ENCODE measurements at places on chromosomes 2 and 18.

DNA sequence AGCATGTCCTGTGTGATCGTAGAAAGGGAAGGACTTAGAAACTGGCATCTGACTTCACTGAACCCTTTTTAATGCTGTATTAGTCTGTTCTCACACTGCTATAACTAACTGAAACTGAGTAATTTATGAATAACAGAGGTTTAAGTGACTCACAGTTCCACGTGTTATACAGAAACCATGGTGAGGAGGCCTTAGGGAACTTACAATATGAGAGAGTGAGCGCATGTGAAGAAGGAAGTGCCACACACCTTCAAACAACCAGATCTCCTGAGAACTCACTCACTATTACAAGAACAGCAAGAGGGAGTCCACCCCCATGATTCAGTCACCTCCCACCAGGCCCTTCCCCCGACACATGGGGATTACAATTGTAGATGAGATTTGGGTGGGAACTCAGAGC is 811.3 kb downstream of the CPS1 start:
- no peak for DNase-seq

DNA sequence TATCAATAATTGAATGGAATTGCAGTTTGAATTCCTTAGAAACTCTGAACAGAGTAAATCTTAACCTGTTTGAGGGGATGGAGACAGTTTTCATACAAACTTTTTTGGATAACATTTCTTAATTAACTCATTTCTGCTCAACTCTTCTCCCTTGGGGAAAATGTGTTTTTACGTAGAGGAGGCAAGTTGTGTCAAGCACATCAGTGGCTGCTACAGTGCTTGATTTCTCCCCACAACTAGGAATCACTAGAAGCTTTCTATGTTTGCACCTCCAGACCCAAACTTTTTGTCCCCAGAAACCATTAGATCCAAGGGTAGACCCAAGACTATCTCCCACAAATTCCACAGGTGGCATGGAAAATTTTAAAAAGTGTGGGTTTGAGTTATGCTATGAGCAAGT is 658.9 kb upstream of the FSHR start:
- DNase-seq = no peak

GRCh38 chr18:5604778-5605177 is 61.0 kb upstream of the EPB41L3 start:
- no peak for DNase-seq

DNA sequence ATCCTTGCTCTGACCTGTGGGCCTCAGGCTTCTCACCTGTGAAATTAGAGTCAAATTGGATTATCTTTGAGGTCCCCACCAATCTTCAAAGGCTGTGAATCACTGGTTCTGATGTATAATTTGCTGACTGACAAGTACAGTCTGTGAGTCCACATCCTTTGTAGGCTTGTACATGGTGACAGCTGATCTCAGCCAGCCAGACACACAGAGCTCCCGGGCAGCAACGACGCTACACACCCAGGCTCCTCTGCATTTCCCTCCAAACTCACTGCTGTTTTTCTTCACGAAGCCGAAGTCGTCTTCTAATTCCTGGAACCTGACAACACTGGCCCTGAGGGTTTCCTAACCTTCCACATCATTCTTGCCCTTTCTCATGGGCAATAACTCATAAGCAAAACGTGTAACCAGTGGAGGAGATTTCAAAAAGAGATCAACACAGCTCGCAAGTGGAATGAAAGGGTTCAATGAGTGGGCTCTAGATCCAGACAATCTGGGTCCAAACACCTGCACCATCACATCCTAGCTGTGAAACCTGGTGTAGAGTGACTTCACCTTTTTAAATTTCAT is 37.9 kb upstream of the EVA1A start:
- no peak for DNase-seq

Measured in brain pericyte (primary cell).